Activated T-helper 1 cell treated with anti-CD3 and anti-CD28 coated beads, Interleukin-2, amount 50 U/mL, for 16 hours (primary cell): ENCODE measurements at places on chromosomes 5 and 9.

DNA sequence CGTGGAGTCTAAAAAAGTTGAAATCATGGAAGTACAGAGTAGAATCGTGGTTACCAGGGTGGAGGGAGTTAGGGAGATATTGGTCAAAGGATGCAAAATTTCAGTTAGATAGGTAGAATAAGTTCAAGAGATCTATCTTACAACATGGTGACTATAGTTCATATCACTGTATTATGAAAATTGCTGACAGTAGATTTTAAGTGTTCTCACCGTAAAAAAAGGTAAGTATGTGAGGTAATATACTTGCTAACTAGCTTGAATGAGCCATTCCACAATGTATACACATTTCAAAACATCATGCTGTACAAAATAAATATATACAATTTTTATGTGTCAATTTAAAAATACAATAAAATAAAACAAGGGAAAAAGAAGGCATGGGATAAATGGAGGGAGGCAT lies 392.1 kb downstream of the CAAP1 start:
- DNase-seq, result no peak

GRCh38 chr5:84382363-84383295 lies 2.1 kb downstream of the EDIL3 start:
- DNase-seq, result no peak

DNA sequence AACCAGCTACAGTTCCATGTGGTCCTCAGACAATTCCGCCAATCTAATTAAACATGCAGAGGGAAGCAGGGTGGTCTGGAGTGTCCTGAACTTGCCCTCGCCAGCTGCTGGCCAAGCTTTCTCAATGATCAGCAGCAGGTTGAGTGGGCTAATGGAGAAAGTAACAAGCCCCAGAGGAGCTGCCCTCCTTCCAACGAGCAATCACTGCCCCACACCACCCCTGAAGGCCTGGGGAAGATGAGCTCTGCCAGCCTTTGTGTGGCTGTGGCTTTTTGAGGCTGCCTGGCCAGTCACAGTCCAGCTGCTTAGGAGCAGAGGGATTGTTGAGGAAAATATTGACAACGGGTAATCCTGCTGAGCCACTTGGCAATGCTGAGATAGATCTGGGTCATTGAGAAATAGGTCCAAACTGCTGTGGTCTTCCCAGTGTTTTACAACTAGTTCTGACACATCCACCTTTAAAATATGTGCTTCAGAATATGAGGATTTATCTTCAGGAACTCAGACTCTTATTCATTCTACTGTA lies 107.3 kb downstream of the CD180 start:
- no peak for DNase-seq

DNA sequence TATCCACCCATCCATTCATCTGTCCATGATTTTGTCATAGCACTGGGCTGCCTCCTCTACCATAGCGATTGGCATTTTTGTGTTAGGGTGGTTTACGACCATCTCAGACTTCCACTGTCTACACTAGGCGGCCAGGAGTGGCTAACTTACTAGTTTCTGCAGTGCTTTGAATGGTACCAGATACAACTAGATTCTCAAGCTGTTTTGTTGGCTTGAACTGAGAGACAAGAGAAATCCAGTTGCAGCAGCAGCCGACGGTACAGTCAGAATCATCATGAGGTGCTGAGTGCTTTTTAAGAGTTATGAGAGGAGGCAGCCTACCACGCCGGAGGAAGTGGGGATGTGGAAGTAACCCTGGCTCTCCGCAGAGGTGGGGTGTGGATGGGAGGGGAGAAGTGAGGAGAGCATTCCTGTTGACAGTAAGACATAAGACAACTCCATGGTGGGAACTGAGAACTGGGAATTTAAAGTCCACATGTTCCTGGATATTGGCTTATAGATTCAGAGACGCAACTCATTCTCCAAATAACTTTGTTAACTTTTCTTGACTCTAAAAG lies 27.9 kb downstream of the COL5A1 start:
- no peak for DNase-seq

GRCh38 chr9:69442486-69442885 lies 117.5 kb downstream of the ENTREP1 start:
- DNase-seq, result no peak

GRCh38 chr9:9229269-9229668 lies 1383.5 kb downstream of the PTPRD start:
- DNase-seq, result no peak

- no peak for DNase-seq
Measured at GRCh38 chr9:75891771-75892215, 1.3 kb downstream of the PCSK5 start.

DNA sequence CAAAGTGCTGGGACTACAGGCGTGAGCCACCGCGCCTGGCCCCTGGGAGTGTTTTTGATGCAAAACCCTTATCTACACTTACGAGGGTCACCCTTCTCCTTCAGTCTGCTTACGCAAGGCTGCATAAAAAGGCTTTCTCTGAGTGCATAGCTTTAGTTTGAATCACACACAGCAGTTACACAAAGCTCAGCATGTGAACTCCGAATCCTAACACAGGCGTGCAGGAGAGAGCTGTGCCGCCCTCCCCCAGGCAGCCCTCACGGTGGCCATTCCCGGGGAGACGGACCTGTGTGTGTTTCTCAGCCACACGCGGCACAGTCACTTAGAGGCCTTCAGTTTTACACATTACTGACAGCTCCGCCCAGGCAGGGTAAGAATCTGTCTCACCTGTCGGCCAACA lies 26.7 kb downstream of the EXD3 start:
- DNase-seq, result no peak
